ENCODE measurements at places on chromosomes 13 and 19.

- no peak for DNase-seq
Observed at GRCh38 chr19:51135004-51135403, 7.1 kb upstream of the SIGLEC7 start.

GRCh38 chr13:59178344-59178743, 985.4 kb downstream of the DIAPH3 start:
- no peak for DNase-seq

GRCh38 chr19:13010992-13011652, 15.8 kb downstream of the NFIX start:
- no peak for DNase-seq

DNA sequence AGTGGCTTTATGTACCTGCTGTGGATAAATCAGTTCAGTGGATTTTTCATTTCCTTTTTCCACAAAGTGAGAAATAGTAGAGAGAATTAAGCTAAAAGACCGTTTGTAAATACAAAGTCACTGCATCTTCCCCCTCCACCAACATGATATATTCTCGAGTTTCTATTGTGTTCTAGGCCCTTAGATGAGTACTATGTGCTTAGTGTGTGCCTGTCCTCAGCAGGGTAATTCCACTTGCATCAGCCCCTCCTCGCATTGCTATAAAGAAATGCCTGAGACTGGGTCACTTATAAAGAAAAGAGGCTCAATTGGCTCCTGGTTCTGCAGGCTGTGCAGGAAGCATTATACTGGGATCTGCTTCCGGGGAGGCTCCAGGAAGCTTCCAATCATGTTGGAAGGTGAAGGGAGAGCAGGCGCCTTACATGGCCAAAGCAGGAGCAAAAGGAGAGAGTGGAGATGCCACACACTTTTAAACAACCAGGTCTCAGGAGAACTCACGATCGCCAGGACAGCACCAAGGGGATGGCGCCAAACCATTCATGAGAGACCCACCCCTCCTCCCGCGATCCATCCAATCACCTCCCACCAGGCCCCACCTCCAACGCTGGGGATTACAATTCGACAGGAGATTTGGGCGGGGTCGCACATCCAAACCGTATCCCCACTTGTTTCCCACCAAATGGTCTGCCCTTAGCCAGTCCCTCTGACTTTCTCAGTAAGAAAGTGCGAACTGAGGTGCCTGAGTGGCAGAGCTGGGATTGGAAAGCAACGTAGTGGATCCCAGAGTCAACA, 102.3 kb upstream of the ABCC4 start:
- DNase-seq, result no peak

DNA sequence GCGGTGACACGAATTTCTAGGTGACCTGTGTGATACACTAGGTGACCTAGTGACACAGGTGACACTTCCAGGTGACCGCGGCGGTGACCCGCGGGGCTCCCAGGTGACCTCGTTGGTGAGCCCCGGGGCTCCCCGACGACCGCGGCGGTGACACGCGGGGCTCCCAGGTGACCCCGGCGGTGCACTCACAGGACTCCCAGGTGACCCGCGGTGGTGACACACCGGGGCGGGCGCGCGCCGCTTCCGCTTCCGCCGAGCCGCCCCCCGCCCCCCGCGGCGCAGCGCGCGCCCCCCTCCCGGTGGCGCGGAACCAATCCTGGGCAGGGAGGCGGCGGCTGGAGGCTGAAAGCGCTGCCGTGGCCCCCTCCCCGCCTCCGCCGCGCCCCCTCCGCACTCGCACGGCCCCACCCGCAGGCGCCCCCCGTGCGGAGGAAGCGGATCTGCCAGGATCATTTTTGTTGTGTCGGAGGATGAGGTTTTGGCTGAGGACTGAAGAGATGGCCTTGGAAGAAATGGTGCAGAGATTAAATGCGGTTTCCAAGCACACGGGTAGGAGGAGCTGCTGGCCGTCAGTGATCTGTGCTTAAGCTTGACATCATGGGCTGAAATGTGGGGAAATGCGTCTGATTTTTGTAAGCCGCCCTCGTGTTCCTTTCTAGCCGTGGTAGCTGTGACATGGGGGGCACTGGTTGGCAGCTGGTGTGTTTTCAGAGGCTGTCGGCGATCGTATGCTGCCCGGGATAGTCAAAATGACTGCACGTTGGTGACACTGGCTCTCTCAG, at the start of gene MCF2L:
Gene MCF2L, plus strand, starts transcription at position 305 of the 782 bp plus-strand sequence. Its CDS starts 166 bp downstream, at position 471.
- peak; percentile 92 for DNase-seq

- DNase-seq, result no peak
Observed at GRCh38 chr19:55297267-55297666, 13.5 kb downstream of the BRSK1 start.

DNA sequence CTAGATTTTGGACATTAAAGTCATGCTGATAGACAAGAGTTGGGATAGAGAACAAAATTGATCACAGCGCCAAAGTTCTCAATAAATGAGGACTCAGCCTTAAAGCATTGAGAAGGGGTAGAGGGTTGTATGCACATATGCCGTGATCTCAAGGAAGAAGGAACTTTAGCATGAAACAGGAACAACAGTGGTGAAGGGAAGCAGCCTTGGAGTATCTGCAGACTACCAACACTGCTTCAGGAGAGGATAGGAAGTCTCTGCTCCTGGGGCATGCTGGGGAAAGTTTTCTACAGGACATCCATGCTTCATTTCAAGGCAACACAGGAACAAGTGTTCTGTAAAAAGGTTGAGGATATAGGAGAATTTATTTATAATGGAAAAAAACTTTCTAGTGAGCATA, 111.9 kb upstream of the MLNR start:
- DNase-seq, result no peak

- DNase-seq, result no peak
Observed at GRCh38 chr13:45198924-45199323, 1.9 kb downstream of the KCTD4 start.

- no peak for DNase-seq
Observed at GRCh38 chr13:106373989-106374572, 161.4 kb downstream of the EFNB2 start.

DNA sequence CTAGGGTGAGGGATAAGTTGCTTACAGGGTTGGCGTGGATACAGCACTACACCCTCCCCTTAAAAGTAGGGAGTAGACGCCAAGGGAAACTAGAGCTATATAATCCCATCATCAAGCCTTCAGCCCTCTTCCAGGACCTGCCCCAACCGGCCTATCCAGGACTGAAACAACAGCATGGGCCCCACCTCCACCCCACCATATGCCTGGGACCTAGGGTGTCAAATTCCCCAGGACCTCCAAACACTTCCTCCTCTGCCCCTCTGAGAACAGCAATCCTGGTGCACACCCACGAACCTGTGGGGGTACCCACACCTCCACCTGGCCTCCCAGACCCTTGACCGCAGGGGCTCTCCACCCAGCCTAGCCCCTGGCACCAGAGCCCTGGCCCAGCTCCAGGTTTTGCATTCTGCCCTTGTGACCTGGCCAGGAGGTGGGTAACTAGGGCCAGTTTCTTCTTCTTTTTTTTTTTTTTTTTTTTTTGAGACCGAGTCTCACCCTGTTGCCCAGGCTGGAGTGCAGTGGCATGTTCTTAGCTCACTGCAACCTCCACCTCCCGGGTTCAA, 1.4 kb upstream of the CYP2F1 start:
- DNase-seq, result no peak

- no peak for DNase-seq
Observed at GRCh38 chr19:16180611-16181010, 4.6 kb upstream of the FAM32A start.

DNA sequence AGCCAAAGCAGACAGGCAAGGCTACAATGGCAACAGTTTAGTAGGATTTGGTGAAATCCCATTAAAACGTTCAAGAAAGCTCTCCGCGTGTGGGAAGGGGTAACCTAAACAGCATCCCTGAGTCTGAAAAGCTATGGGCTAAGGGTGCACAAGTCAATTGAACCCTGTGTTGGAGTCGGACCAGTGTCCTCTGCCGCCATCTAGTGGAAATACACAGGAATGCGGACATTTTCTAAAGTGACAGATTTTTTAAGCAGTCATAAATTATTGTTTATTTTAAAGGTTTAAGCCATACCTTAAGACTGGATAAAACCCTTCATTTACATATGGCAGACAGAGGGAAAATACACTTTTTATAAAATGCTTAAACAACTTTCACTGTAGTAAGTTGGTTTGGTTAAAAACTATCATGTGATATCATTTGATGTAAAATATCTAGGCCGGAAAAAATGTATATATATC, 26.5 kb upstream of the LSM14A start:
- peak; percentile 41 for DNase-seq

GRCh38 chr19:39032063-39032918, at the start of gene FBXO27:
Gene FBXO27 (minus strand): TSS chr19:39032549. CDS start chr19:39032227, 322 bp downstream.
- DNase-seq, result no peak

GRCh38 chr13:36559375-36559774, 114.4 kb upstream of the SERTM1 start:
- no peak for DNase-seq

DNA sequence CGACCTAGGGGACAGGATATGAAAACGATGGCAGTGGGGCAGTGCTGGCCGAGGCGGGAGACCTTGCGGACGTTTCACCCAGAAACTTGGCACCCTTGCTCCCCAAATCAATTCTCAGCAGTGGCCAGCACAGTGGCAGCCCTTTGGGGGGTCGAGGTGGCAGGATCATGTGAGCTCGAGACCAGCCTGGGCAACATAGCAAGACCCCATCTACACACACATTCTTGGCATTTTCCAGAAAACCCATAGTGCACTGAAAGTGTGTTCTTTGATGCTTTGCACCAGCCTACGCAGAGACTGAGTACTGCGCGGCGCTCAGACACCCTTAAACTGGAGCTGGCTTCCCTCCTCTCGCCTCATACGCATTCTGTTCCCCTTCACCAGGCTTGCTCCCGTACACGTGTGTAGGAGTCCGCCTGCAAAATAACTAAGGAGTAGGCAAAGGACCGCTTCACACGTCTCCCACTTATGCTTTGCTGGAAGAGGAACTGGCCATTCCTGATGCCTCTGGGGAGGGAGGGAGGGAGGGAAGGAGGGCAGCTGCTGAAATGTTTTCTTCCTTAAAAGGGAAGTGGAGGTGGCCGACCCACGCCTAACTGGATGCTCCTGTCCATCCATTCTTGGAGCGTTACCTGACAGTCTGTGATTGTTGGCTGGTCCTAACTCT, 23.5 kb upstream of the MIER2 start:
- no peak for DNase-seq

DNA sequence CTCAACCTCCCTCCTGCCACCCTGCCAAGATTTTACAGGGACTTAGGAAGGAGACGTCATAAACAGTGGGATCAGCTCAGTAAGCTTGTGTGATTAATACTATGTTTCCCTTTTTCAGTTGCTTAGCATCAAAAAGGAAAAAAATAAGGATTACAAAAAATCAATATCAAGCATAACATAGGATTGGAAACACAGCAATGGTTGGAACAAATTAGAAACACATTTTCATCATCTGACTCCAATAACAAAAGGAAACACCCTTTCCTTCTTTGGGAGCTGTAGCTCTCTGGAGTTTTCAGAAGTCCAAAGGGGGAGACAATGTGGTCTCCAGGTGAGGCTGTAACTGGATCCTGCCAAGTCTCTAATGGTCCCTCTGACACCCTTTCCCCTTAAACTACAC, 233.4 kb downstream of the B3GLCT start:
- no peak for DNase-seq

GRCh38 chr19:16325161-16325527, 518 bp downstream of the KLF2 start:
- no peak for DNase-seq

DNA sequence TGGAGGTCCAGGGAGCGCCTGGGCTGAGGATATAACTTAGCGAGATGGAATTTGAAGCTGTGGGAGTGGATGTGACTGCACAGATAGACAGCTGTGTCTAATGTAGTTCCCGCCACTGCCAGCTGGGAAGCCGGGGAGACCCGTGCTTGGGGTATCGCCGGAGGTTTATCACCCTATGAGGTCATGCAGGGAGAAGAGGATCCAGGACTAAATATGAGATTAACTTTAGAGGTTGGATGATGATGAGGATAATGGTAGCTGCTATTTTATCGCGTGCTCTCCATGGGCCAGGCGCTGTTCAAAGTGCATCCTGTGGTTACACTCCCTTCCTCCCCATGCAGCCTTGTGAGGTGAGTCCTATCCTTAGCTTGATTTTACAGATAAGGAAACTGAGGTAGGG, 19.9 kb downstream of the SSC5D start:
- DNase-seq, result no peak

- no peak for DNase-seq
Observed at GRCh38 chr19:49011194-49011593, 5.7 kb downstream of the LHB start.

DNA sequence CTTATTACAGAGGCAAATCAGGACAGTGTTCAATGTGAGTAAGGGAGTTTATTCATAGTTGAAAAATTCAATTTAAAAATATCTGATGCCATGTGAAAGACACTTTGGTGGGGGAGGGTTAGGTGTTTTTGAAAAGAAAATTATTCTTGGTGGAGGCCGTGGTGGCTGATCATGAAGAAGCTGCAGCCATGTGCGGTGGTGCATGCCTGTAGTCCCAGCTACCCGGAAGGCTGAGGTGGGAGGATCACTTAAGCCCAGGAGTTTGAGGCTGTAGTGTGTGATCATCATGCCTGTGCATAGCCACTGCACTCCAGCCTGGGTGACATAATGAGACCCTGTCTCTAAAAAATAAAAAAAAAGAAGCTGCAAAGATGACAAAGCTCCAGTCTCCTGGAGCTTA, 28.6 kb downstream of the WDFY2 start:
- DNase-seq, result no peak

DNA sequence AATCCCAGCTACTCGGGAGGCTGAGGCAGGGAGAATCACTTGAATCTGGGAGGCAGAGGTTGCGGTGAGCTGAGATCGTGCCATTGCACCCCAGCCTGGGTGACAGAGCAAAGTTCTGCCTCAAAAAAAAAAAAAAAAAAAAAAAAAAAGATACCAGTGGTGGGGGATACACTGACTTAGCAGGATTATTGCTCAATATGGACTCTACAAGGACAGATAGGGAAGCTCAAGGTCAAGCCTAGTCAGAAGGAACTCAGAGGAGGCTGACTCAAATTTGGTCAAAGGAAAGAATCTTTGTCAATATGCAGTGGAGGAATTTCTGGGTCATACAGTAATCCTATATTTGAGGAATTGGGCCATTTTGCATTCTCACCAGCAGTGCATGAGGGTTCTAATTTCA, 6.7 kb upstream of the DIAPH3 start:
- no peak for DNase-seq

DNA sequence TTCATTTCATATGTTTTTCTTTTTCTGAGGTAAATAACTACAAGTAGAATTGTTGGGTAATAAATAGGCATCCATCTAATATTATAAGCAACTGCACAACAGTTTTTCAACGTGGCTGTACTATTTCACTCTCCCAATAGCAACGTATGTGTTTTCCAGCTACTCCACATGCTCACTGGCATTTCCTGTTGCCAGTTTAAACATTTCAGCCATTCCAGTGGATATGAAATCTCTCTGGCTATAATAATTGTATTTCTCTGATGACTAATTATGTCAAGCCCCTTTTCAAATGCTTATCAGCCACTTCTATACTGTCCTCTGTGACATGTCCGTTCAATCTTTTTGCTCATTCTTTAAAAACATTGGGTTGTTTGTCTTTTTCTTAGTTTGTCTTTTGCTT, 26.8 kb upstream of the ALOX5AP start:
- no peak for DNase-seq

DNA sequence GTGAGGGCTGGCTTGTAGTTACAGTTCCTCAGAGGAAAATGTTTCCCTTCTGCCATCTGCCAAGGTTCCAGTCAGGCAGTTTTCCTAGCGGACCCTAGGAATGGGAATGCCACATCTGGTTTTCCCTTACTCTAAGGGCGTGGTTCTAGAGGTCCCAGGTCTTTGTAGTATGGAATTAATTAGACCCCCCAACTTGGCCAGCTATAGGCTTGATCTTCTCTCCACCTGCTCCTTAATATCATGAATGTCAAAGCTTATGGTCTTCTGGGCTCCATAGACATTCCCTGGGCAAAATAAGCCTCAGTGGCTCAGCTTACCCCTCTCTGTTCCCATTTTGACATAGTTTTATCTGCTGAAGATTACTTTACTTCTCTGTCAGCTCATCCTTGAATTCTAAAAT, 70.0 kb downstream of the ZNF568 start:
- DNase-seq, result no peak
